ENCODE measurements at places on chromosomes 11 and 22.

DNA sequence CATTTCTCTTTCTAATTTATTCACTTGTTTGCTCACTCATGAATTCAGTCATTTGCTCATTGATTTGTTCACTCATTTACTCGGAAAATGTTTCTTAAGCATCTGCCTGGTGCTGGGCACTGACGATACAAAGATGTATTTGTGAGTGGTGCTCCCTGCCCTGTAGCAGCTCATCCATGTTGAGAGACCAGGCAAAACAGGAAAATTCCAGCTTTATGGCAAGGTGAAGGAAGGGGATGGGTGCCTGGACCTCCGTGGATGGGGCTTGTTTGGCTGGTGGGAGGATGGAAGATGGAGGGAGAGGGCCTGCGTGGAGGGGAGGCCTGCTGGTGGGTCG lies 53.1 kb downstream of the TBC1D22A start:
- no peak for DNase-seq

- no peak for DNase-seq
Observed at GRCh38 chr11:63491636-63492372, 837 bp upstream of the PLAAT5 start.

- no peak for DNase-seq
Observed at GRCh38 chr22:39208013-39208680, 36.6 kb downstream of the PDGFB start.

GRCh38 chr11:122140500-122140899 lies 24.5 kb upstream of the BLID start:
- no peak for DNase-seq

DNA sequence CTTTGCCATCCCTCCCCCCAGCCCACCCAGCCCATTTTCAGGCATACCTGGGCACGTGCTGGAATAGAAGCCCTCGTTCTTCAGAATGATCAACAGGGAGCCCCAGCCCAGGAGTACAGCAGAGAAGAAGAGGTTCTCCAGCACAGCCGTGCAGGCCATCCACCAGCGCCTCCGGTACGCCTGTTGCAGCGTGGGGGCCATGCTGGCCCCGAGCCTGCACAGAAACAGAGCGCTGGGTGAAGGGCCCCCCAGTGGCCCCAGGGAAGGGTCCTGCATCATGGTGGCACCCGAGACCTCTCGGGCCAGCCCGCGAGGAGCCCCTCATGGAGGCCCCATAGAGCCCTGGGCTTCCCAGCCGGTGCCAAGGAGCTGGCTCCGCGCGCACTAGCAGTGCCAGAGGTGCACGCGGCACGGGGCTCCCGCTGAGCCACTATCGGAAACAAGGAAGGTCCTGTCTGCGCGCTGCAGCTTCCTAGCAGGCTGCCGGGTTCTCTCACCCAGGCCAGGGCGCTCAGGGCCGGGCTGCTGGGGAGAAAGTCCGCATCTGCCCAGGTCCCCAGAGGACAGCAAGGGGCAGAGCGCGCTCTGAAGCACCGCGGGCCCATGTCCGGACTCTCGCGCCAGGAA lies 1.5 kb downstream of the SLC43A1 start:
- no peak for DNase-seq

- no peak for DNase-seq
Observed at GRCh38 chr22:37421468-37421877, 5.8 kb downstream of the ELFN2 start.

GRCh38 chr11:79594834-79595233 lies 154.0 kb upstream of the TENM4 start:
- no peak for DNase-seq

- no peak for DNase-seq
Observed at GRCh38 chr11:113457784-113458183, 17.4 kb downstream of the DRD2 start.

All from stimulated activated CD8-positive, alpha-beta memory T cell treated with anti-CD3 and anti-CD28 coated beads, Interleukin-4, amount 100 ng/mL, for 4 hours (primary cell).